ENCODE measurements at places on chromosomes 4 and X.

DNA sequence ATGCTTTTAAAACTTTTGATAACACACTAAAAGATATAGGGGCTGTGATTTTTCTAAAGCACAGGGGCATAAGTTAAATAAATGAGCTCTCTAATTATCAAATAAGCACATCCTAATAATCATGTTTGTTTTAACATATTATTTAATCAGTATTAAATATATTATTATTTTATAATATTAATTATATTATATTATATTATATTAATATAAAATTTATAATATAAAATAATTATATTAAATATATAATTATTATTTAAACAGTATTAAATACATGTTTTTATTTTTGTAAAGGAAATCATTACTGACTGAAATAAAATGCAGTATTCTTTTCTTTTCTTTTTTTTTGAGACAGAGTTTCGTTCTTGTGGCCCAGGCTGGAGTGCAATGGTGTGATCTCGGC, 136.5 kb downstream of the IL15 start:
- H3K27me3 ChIP-seq: no peaks in the 10 kb centered on the region
- H3K27ac ChIP-seq: no peak overlapping the region
- no peaks in the 10 kb centered on the region for H3K4me1 ChIP-seq
- no peak overlapping the region for H3K4me3 ChIP-seq
- DNase-seq: no peak

DNA sequence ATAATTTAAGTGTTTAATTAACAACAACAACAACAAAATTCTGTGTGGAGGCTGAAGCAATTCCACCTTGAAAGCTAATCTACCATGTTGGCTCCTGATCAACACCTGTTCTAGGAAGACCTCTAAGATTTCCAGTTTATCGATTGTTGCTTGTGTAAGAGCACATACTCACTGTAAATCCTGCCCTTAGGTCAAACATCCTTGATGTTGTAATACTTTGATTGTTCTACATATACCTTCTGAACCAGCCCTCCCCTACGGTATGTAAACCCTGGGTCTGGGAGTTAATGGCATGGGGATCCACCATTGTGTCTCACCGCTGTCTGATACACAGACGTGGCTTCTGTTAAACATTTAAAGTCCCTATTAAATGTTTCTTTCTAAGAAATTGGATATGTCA, 73.2 kb downstream of the RASL11B start:
- no peak overlapping the region for H3K27ac ChIP-seq
- H3K4me3 ChIP-seq: no peak overlapping the region
- DNase-seq: no peak
- no peaks in the 10 kb centered on the region for H3K27me3 ChIP-seq
- H3K4me1 ChIP-seq: no peaks in the 10 kb centered on the region

DNA sequence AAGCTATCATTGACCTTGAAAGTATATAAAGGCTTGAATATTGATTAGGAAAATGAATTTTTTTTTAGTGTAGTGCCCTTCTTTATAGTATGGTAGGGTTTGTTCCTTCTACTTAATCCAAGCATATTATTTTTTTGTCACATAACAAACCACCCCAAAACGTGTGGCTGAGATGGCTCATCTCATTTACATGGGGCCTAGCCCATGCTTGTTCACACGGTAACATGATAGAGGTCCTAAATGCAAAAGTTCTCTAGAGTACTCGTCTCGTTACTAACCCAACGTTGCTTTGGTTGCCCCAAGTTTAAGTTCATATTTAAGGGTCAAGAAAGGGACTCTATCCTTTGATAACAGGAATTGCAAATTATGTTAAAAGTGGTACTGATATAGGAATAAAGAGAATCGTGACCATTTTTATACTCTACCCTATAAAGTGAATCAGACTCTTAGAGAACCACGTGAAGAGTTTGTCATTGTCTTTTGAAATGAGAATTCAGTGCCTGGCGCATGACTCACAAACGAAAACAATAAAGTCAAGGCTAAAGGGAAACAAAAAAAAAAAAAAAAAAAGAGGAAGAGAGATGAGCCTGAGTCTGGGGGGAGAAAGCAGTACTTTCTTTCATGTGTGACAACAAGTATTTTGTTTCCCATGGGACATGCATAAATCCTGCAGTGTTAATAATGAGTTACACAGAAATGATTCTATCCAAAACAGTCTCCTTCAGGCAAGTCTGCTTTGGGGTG, 402.8 kb upstream of the NWD2 start:
- H3K27me3 ChIP-seq: no peaks in the 10 kb centered on the region
- H3K4me3 ChIP-seq: no peak overlapping the region
- no peak for DNase-seq
- no peaks in the 10 kb centered on the region for H3K36me3 ChIP-seq

GRCh38 chr4:11489453-11490083, 60.9 kb upstream of the HS3ST1 start:
- no peaks in the 10 kb centered on the region for H3K27me3 ChIP-seq
- H3K4me3 ChIP-seq: no peak overlapping the region
- DNase-seq: no peak
- no peaks in the 10 kb centered on the region for H3K36me3 ChIP-seq
- no peaks in the 10 kb centered on the region for H3K4me1 ChIP-seq
- H3K27ac ChIP-seq: no peak overlapping the region

DNA sequence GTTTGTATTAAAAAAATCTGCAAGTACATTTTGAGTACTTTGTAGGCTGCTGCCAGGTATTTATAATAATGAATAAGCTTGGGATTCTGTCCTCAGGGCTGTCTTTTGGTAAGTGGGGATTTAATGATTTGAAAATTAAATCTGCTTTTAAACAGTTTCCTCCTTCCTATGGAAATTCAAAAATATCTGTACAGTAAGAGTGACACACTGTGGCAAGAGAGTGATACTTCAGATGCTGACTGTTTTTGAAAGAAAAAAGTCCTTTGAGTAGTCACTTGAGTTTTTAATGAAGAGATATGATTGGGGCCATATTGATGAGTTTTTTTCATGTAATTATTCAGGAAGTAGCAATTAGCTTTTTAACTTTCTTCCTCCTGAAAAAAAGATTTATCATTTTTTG, 49.2 kb downstream of the SMARCAD1 start:
- H3K4me1 ChIP-seq: no peaks in the 10 kb centered on the region
- H3K27me3 ChIP-seq: no peaks in the 10 kb centered on the region
- no peak overlapping the region for H3K27ac ChIP-seq
- H3K4me3 ChIP-seq: no peak overlapping the region
- no peak for DNase-seq
- H3K36me3 ChIP-seq: no peaks in the 10 kb centered on the region

- no peak for DNase-seq
- H3K27me3 ChIP-seq: no peaks in the 10 kb centered on the region
These were observed 22.5 kb downstream of the MID1 start for GRCh38 chrX:10597871-10598270.
